ENCODE measurements at places on chromosomes 2 and 18.

GRCh38 chr2:176187899-176188773 is at the start of gene HOXD1:
TSS of gene HOXD1 (plus strand) at chr2:176188668. CDS start at chr2:176188802, 134 bp downstream.
- no peak for DNase-seq

DNA sequence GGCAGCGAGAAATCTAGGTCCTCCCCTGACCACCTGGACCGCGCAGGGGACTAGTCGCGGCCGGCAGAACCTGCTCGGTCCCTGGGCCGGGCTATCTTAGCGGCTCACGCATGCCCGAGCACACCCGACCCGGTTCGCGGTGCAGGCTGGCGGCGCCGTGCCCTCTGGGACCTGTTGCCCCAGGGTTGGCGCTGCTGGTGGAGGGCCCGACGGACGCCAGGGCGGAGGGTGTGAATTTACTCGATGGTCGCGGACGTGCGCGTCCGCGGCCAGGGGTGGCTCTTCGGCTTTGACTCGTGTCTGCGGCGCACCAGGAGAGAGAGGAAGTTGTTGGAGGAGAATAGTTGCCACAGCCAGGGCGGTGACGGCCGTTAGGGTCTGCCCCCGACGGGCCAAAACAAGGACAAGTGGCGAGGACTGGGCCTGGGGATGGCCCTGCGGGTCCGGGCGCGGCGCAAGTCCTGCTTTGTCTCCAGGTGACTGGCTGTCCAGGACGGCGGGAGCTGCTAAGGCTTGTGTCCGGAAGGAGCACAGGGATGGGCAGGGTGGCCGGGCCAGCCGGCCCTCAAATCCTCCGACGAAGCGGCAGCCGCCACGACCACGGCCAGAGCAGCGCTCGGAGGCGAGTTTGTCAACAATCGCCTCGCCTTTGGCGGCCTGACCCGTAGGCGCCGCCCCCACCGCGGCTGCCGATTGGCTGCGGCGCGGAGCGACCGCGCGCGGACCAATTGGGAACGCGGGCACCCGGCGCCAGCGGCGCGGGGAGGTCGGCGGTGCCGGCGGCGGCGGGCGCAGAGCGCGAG is 1.3 kb downstream of the BCL2L11 start:
- DNase-seq: peak; percentile 50

DNA sequence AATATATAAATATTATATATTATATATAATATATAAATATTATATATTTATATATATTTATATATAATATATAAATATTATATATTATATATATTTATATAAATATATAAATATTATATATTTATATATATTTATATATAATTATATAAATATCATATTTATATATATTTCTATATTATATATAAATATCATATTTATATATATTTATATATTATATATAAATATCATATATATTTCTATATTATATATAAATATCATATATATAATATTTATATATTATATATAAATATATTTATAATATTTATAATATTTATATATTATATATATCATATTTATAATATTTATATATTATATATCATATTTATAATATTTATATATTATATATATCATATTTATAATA is 321.4 kb downstream of the CDH2 start:
- DNase-seq: no peak

DNA sequence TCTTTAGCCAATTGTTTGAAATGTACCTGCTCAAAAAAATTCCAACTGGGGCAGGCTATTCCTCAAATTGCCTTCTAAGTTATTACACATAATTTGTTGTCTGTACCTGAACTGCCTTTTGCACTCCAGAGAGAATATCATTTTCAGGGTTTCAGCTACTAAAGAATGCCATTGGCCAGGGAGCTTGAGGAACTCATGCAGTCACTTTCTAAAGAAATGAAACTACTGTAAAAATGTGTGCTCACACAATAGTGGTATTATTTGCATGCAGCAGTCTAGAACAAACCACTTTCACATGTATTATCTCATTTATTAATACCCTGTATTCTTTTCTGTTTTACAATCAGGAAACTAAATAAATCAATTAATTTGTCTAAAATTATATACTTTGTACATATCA is 152.2 kb downstream of the PID1 start:
- DNase-seq: no peak

DNA sequence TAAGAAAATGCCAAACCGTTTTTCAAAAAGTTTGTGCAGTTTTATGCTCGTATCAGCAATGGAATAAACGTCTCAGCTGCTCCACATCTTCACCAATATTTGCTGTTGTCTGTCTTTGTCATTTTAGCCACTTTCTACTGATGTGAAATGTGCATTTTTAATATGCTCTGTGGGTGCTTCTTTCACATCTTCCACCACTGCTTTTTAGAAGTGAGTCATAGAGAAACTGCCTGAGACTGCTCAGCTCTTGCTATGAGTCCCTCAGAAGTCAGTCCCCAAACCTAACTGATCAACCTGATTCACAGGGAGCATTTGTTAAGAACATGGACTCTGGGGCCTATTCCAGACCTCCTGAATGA is 41.0 kb upstream of the EPC2 start:
- DNase-seq: no peak

All from activated T-helper 1 cell treated with anti-CD3 and anti-CD28 coated beads, Interleukin-2, amount 50 U/mL, for 16 hours (primary cell).